Activated T-cell treated with anti-CD3 and anti-CD28 coated beads, Interleukin-2, amount 50 U/mL, for 48 hours (primary cell): ENCODE measurements at places on chromosomes 1 and 21.

GRCh38 chr1:65002508-65003315 is 36.4 kb upstream of the JAK1 start:
- peak; percentile 82 for DNase-seq

- no peak for DNase-seq
Measured at GRCh38 chr1:182927693-182928433, 25.1 kb downstream of the SHCBP1L start.

GRCh38 chr1:119472819-119473175 is 34.2 kb upstream of the HSD3B1 start:
- no peak for DNase-seq

- no peak for DNase-seq
Measured at GRCh38 chr1:4657244-4657789, 2.9 kb downstream of the AJAP1 start.

GRCh38 chr21:37458669-37459276 is 92.2 kb downstream of the DYRK1A start:
- DNase-seq, result no peak

- DNase-seq, result peak; percentile 19
Measured at GRCh38 chr1:94542088-94542870, 720 bp upstream of the F3 start.

GRCh38 chr1:157596384-157596783 is 1.5 kb downstream of the FCRL4 start:
- no peak for DNase-seq

GRCh38 chr1:21706151-21706835 is 37.1 kb upstream of the RAP1GAP start:
- no peak for DNase-seq

GRCh38 chr1:153842006-153842471 is 66.8 kb downstream of the SLC27A3 start:
- DNase-seq, result no peak

DNA sequence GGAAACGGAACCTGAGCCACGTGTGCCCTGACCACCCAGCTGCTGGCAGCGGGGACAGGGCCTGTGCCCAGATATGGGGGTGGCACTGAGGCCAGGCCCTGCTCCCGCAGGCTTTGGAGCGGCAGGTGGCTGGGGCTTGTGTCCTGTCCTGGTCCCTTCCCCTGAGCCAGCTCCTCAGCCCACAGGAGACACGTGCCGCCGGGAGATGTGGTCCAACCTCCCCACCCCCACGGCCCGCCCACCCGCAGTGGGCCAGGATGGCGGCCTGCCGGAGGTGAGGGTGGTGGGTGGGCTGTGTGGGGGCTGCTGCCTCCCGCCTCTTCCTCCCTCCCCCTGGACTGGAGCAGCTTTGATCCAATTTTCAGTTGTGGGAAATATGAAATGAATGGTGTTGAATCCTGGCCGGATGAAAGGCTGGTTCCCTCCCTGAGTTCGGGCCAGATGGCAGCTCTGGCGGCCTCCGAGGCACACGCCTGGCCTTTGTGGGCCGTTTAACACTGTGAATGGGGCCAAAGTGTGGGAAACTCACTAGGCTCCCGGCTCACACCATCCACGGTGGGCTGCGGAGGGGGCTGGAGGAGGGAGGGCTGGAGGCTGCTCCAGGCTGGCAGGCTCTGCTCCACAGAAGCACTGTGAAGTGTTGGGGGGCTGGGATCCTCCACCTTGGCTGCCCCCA is 2.6 kb upstream of the HES5 start:
- no peak for DNase-seq

- DNase-seq, result peak; percentile 73
Measured at GRCh38 chr1:145997016-145997717, 788 bp upstream of the TXNIP start.

GRCh38 chr1:234599617-234600417 is 10.2 kb downstream of the IRF2BP2 start:
- DNase-seq, result peak; percentile 83

DNA sequence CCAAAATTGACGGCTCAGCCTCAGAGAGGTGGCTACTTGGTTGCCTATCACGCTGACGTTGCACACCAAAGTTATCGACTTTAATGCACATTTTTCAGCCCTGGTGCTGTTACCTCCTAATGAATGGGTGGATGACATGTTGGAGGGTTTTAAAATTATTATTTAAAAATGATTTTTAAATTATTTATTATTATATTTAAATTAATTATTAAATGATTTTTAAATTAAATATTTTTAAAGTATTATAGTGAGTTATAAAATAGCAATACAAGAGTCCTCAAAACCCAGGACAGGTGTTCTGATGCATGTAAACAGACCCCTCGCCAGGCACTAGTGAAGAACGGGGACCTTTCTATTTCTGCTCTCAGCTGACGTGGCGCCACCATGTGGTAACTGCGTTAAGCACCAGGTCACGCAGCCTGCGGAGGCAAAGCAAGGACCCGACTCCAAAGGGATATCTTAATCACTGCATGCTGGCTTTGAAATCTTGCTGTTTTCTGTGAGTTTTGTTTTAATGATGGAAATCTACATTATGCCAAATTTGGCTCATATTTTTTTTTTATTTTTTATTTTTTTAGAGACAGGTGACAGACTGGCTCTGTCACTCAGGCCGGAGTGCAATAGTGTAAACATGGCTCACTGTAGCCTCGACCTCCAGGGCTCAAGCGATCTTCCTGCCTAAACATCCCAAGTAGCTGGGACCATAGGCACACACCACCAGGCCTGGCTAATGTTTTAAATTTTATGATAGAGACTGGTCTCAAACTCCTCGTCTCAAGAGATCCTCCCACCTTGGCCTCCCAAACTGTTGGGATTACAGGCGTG is 22.6 kb downstream of the CASP9 start:
- peak; percentile 75 for DNase-seq

- no peak for DNase-seq
Measured at GRCh38 chr1:5658340-5659316, 333.6 kb downstream of the NPHP4 start.

- no peak for DNase-seq
Measured at GRCh38 chr1:105591681-105592080, 1464.8 kb upstream of the PRMT6 start.

GRCh38 chr1:115170961-115171392 is 81.7 kb upstream of the TSPAN2 start:
- DNase-seq, result no peak

GRCh38 chr1:37143800-37144199 is 109.5 kb upstream of the GRIK3 start:
- no peak for DNase-seq

DNA sequence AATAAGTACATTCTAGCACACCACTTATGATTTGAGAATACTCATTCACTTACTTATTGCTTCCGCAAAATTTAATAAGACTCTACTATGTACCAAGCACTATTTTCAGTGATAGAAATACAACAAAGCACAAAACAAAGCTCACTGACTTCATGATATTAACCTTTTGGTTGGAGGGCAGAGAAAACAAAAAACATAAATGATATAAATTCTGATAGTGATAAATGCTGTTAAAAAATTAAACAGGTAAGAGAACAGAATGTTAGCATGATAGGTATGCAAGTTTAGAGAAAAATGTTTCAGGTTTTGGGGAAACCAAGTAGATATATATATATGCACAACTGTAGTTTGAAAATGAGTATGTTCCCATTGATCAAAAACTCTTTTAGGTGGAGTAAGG is 1.2 kb downstream of the LRRC40 start:
- DNase-seq, result no peak

GRCh38 chr1:69305621-69306020 is 262.1 kb upstream of the LRRC7 start:
- DNase-seq, result no peak

GRCh38 chr1:218620956-218621355 is 275.8 kb downstream of the TGFB2 start:
- DNase-seq, result no peak

DNA sequence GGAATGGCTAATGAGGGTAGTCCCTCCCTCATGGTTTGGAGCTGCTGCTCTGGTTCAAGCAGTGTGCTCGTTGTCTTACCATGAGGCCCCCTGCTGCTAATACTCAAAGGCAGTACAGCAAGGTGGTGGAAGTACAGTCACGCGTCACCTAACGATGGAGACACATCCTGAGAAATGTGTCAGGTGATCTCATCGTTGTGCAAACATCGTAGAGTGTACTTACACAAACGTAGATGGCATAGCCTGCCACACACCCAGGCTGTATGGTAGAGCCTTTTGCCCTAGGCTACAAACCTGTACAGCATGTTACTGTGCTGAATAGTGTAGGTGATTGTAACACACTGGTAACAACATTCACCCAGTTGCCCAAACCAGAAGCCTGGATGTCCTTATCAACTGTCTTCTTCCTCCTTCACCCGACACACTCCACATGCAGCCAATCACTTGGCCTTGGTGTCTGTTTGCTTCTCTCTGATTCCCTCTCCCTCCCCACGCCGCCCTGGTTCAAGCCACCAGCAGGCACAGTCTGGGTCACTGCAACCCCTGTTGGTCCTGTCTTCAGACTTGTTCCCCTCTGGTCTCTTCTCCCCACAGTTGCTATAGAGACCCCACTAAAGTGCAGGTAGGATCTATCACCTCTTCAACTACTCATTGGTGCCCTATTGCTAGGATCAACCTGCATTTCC is 6.0 kb upstream of the KCNA2 start:
- no peak for DNase-seq

GRCh38 chr1:164773102-164773501 is 214.1 kb downstream of the PBX1 start:
- no peak for DNase-seq

GRCh38 chr1:78432016-78432415 is 58.8 kb upstream of the PTGFR start:
- DNase-seq, result no peak

DNA sequence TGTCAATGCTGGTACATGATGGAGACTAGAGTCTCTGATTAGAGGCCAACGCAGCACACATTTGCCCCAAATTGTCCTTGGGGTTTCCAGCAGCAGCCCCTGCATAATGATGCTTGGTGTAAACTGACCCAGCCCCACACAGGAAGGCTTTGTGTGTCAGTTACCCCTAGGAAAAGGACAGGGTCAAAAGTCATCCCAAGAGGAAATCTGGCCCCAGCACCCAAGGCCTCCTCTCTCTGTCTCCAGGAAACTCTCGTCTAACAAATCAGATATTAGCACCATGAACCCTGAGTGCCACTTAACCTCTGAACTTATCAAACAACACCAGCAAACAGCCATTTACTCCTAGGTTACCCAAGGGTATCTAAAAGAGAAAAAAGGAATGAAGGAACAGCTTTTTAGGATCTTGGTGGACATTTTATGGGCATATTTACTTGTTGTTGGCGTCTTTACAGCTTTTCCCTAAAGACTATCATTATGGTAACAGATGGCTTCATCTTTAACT is 84.5 kb downstream of the PSMG1 start:
- no peak for DNase-seq

DNA sequence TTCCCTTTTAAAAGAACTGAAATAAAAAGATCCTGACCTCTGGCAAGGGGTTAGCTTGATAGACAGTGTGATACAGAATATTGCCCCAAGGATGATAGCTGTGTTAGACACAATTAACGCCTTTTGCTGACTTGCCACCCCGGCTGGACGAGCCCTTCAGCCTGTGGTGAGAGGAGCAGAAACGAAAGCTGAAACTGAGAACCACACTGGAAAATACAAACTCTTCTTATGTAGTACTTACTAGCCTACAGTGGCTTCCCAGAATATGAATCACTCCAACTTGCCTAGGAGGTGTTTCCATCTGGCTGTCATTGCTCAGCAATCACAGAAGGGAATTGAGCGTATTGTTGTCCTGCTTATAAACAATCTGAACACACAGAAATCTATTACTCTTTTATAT is 22.9 kb downstream of the SAMSN1 start:
- DNase-seq, result peak; percentile 72

- no peak for DNase-seq
Measured at GRCh38 chr1:220274251-220274855, 2.1 kb upstream of the RAB3GAP2 start.

GRCh38 chr1:207937204-207937603 is 26.3 kb upstream of the CD34 start:
- no peak for DNase-seq

DNA sequence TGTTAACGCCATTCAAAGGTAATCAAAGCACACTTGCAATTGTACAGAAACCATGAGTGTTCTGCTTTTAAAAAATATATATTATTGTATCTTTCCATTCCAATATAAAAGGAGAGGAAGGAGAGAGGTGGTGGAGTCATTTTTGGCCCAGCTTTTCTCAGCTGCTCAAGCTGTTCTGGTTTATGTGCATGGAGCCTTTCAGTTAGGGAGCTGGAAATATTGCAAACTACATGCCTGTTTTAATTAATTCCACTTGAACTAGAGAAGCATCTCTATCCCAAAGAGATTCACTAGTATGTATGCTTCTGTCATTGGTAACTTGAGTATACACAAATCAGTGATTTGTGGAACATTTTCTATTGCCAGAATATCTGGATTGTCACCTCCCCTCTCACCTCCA is 28.5 kb upstream of the C1orf105 start:
- no peak for DNase-seq

DNA sequence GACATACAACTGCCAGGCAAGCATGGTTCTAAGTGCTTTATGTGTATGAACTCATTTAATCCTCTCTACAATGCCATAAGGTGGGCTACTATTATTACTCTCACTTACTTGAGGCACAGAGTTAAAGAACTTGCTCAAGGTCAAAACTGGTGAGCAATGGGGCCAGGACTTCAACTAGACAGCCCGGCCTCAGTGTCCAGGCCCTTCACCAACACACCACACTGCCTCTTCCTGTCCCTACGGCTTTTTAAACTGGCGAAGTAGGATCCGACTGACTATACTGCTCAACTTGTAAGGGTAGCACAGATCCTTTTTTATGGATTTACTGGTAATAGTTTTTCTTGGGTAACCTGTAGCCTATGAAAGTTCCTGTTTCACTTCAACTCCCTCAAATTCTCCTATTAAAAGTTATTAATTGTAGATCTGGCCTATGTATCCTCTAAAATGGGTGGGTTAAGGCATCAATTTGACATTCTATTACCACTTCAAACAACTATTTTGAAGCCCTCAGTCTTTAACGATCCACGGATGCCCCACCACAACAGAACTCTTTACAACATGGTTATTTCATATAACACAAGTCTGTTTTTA is 4.3 kb downstream of the ERRFI1 start:
- no peak for DNase-seq

DNA sequence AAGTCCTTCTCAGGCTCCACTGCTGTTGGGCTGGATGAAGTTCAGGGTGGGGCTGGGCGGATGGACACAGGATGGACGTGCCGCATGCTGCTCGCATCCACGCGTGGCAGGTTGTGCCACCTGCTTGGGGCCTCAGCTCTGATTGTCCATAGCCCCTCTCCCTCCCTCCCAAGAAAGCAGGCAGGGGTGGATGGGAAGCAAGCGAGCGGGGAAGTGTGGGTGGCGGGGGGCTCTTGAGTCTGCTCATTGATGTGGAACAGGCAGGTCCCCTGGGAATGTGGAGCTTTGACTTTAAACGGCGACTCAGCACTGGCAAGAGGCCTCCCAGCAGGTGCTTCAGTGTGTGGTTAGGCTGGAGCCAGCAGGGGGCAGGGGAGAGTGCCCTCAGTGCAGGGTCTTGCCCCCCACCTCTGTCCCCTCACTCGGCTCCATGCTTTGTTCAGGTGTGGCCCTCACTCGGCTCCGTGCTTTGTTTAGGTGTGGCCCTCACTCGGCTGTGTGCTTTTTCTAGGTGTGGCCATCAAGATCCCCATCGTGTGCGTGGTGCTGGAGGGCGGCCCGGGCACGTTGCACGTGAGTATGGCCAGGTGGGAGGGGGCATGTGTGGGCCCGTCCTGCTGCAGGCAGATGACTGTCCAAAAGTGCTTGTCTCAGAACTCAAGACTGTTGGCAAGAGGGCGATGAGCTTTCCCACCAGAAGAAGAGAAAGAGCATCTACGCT is 23.9 kb downstream of the TRPM2 start:
- no peak for DNase-seq
